Activated CD4-positive, alpha-beta T cell treated with anti-CD3 and anti-CD28 coated beads, Interleukin-2, amount 50 U/mL, for 4 hours (primary cell): ENCODE measurements at places on chromosomes 6 and 20.

GRCh38 chr6:3620937-3621336, 130.6 kb downstream of the PXDC1 start:
- DNase-seq, result no peak

DNA sequence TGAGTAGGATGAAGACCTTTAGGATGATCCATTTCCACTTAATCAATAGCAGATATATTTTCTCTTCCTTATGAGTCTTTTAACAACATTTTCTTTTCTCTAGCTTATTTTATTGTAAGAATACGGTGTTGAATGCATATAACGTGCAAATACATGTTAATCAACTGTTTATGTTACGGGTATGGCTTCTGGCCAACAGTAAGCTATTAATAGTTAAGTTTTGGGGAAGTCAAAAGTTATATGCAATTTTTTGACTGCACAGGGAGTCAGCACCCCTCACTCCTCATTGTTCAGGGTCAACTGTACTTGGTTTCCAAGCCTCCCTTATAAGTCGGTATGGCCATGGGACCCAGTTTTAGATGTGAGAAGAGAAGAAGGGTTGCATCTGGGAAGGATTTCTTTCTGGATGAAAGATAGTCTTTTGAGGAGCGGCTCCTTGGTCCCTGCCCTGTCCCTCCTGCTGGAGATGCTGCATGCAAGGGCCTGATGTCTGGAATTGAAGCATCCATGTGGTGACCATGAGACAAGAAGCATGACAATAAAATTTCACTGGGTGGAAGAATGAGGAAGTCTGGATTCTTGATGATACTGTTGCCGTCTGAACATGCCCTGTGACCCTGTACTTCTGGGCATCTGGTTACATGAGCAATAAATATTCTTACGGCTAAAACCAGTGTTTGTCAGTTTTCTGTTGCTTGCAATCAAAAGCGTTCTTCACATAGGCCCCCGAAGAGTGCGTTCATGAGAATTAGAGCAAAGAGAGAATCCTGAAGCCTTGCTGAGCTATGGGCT, 194.7 kb upstream of the PMEPA1 start:
- no peak for DNase-seq

DNA sequence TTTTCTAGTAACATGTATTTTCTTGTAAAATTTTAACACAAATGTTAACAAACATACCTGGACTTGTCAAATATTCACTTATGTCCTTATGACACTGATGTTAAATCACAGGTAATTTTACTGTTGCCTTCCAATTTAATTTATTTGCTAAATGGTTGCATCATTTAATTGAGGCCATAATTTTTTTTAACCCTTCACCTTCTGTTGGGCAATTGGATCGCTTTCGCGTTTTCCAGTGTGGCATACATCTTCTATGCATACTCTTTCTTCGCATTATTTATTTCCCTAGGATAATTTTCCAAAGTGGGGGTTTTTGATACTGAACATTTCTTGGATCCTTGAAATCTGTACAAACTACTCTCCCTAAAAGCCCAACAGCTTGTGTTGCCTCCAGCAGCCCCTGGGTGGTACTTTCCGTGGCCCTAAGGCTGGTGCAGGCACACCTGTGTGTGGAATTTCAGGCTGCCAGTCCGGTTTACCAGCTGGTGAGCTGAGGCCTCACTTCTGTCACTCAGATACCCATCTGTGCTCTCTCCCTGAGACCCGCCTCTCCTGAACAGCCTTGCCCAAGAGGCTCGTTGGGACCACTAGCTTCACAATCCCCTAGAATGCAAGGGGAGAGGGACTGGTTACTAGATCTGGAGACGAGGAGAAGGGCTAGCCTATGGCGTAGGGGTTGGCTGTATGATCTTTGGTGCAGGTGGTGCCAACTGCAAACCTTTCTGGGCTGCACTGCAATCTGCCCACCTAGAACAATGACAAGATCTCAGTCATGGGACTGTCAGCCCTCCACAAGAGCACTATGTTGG, 11.2 kb upstream of the C20orf144 start:
- DNase-seq, result no peak

DNA sequence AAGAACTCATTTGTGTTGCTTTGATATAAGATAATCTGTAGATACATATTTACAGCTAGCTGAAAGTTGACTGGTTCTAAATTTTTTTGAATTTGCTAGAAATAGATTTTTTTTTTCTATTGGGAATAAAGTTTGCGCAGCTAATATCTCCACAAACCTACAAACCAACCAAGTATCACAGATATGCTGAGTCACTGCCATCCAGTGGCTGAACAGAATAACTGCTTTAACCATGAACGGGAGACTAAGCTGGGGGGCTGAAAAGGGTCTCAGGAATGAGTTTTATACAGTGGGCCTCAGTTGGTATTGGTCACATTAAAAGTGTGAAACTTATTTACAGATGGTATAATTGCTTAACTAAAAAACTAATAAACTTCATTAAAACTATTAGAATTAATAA, 326.7 kb upstream of the CNR1 start:
- DNase-seq, result no peak

GRCh38 chr6:111784433-111784832, 88.8 kb downstream of the FYN start:
- no peak for DNase-seq

GRCh38 chr6:6788394-6789032, 200.0 kb downstream of the LY86 start:
- no peak for DNase-seq
